Osteocyte (in vitro differentiated cells): ENCODE measurements at places on chromosomes 13 and 19. TPM values are rescaled to one million over a fixed set of nuclear protein-coding genes. Genes with fewer than 3 reads are reported as not detected.
A peak's percentile ranks its signal among the peaks of the same experiment; 100 is the strongest.

DNA sequence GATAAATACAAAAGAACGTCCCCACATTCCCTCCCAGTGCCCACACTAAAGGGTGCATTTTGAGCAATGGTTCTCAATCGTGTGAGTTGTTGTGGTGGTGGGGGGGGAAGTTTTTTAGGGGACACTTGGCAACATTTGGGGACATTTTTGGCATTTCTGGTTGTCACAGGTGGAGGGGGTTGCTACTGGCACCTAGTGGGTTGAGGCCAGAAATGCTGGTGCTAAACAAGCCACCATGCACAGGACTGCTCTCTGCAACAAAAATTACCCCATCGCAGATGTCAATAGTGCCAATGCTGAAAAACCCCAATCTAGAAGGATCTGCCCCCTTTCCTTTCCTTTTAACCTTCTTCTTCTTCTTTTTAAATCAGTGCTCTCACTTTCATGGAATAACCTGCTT lies 453.3 kb downstream of the TSHZ3 start:
- no peaks in the 10 kb centered on the region for H3K36me3 ChIP-seq
- no peaks in the 10 kb centered on the region for H3K4me1 ChIP-seq
- no peak overlapping the region for H3K27ac ChIP-seq
- H3K27me3 ChIP-seq = no peaks in the 10 kb centered on the region

GRCh38 chr19:45216667-45217066 lies 28.5 kb downstream of the EXOC3L2 start:
- H3K36me3 ChIP-seq = no peaks in the 10 kb centered on the region
- no peaks in the 10 kb centered on the region for H3K27me3 ChIP-seq
- peak overlapping the region; percentile 93 for H3K27ac ChIP-seq
- H3K4me3 ChIP-seq = no peak overlapping the region

DNA sequence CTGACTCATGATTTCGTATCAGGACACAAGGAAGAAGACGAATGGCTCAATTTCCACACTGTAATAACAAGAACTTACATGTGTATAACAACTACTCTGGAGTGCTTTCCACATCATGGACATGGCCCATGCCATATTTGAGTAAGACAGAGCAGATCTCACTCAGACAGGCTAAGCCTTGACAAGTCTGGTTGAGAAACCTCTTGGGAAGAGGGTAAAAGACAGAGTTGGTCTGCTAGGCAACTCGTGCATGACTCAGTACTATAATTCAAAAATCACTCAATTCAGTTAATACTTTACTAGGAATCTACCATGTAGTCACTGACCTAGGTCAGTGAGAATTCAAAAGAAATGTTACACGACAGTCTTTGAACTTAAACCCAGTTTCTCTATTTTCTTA lies 5.7 kb upstream of the THSD1 start:
- DNase-seq = no peak
- peaks cover 32% of the 10 kb centered on the region for H3K4me1 ChIP-seq
- H3K36me3 ChIP-seq = peaks cover 20% of the 10 kb centered on the region
- H3K27ac ChIP-seq = peak overlapping the region; percentile 13

DNA sequence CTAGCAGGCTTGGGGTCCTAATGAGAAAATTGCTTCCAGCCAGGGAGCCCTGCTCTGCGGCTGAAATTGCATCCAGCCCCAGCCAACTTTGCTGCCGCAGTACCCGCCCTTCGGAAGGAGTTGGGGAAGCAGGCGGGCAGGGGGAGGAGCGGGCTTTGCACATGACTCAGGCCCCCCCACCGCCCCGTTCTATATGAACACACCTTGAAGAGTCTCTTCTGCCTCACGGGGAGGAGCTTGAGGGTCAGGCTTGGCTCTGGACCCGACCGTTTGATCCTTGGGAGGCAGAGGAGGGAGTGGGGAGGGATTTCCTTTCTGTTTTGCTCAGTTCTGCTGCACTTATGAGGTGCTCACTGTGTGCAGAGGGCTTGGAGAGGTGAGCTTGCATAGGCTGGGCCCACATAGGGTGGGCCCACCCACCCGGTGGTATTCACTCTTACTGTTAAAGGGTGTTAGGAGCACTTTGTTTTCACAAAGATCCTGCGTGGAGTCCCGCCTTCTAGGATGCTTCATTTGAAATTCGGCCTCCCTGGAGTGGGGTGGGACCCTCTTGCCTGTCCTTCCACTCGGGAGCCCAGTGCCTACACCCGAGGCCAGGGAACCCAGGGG lies 46.5 kb downstream of the LYL1 start:
- H3K4me1 ChIP-seq = peaks cover 95% of the 10 kb centered on the region
- peak overlapping the region; percentile 94 for H3K27ac ChIP-seq
- H3K36me3 ChIP-seq = no peaks in the 10 kb centered on the region
- no peak for DNase-seq

DNA sequence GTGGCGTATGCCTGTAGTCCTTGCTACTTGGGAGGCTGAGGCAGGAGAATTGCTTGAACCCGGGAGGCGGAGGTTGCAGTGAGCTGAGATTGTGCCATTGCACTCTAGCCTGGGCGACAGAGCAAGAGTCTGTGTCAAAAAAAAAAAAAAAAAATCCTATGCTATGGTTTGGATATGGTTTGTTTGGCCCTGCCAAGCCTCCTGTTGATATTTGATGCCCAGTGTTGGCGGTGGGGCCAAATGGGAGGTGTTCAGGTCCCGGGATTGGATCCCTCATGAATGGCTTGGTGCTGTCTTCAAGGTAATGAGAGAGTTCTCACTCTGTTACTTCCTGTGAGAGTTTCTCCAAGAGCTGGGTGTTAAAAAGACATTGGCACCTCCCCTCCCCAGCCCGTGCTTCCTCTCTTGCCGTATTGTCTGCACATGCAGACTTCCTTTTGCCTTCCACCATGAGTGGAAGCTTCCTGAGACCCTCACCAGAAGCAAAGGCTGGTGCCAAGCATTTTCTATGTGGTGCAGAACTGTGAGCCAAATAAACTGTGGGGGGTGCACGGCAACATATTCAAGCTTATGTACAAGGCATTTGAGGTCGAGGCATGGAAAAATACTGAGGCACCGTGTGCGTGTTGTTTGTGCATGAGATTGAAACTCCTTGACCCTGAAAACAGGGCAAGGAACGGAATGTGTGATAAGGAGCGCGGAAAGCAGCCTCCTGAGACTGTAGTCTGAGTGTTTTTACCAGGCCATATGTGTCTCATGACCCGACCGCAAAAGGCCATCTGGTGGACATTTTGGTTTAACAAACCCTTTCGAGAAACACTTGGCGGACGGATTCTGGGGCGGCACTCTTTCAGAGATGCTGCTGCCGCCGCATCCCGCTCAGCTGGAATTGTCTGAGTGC lies 7.3 kb downstream of the SIGLEC9 start:
- H3K27me3 ChIP-seq = no peaks in the 10 kb centered on the region
- H3K4me3 ChIP-seq = no peak overlapping the region
- H3K27ac ChIP-seq = no peak overlapping the region
- no peak for DNase-seq

- peak within 1 kb of the TSS; percentile 97 for H3K4me3 ChIP-seq
- no peaks in the 10 kb centered on the region for H3K27me3 ChIP-seq
- peaks cover 30% of the 10 kb centered on the region for H3K4me1 ChIP-seq
- DNase-seq = peak; percentile 97
- peak within 1 kb of the TSS; percentile 99 for H3K27ac ChIP-seq
- H3K36me3 ChIP-seq = peaks cover 9% of the 10 kb centered on the region
These were observed at the start of gene PIH1D1 for GRCh38 chr19:49451430-49452181. Gene PIH1D1 (minus strand): TSS chr19:49451814. CDS start chr19:49451574, 240 bp downstream.

- H3K36me3 ChIP-seq = peaks cover 3% of the 10 kb centered on the region
- H3K4me1 ChIP-seq = no peaks in the 10 kb centered on the region
- no peak overlapping the region for H3K4me3 ChIP-seq
- no peak for DNase-seq
- no peak overlapping the region for H3K27ac ChIP-seq
These were observed 6.4 kb upstream of the ZNF841 start for GRCh38 chr19:52101866-52102562.

DNA sequence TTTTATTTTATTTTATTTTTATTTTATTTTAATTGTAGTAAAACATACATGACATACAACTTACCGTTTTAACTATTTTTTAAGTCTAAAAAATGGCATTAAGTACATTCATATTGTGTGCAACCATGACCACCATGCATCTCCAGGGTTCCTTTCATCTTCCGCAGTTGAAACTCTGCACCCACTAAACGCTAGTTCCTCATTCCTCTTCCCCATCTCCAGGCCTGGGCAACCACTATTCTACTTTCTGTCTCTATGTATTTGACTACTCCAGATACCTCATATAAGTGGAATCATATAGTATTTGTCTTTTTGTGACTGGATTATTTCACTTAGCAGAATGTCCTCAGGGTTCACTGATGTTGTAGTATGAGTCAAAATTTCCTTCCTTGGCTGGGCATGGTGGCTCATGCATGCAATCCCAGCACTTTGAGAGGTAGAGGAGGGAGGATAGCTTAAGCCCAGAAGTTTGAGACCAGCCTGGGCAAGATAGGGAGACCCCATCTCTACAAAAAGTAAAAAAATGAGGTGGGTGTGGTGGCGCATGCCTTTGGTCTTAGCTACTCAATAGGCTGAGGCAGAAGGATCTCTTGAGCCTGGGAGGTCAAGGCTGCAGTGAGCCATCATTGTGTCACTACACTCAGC lies 55.7 kb upstream of the ZNF507 start:
- H3K36me3 ChIP-seq = no peaks in the 10 kb centered on the region
- no peak overlapping the region for H3K4me3 ChIP-seq
- no peak overlapping the region for H3K27ac ChIP-seq
- H3K27me3 ChIP-seq = no peaks in the 10 kb centered on the region
- no peak for DNase-seq

DNA sequence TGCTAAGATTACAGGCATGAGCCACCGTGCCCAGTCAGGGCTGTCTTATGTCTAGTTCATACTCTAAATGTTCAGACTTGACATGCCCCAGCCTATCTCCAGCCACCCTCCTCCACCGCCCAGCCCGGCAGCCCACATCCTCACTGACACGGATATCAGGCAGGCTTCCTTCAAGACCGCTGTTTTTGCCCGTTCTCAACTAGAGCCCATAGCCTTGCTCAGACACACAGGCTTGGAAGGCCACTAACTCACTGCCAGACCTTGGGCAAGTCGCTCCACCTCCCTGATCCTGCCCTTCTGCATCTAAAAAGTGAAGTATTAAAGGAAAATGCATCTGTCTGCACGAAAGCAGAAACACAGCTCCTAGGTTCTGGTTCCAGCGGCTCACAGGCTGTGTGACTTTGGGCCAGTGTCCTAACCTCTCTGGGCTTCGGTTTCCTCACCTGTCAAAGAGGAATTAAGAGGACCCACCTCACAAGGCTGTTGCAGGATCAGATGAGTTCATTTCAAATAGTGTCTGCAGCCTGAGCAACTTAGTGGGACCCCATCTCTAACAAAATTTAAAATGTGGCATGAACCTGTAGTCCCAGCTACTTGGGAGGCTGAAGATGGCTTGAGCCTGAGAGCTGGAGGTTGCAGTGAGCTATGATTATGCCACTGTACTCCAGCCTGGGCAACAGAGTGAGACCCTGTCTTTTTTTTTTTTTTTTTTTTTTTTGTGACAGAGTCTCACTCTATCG lies 14.5 kb upstream of the CERS4 start:
- DNase-seq = no peak
- no peak overlapping the region for H3K27ac ChIP-seq
- H3K27me3 ChIP-seq = peaks cover 2% of the 10 kb centered on the region
- peaks cover 3% of the 10 kb centered on the region for H3K4me1 ChIP-seq

DNA sequence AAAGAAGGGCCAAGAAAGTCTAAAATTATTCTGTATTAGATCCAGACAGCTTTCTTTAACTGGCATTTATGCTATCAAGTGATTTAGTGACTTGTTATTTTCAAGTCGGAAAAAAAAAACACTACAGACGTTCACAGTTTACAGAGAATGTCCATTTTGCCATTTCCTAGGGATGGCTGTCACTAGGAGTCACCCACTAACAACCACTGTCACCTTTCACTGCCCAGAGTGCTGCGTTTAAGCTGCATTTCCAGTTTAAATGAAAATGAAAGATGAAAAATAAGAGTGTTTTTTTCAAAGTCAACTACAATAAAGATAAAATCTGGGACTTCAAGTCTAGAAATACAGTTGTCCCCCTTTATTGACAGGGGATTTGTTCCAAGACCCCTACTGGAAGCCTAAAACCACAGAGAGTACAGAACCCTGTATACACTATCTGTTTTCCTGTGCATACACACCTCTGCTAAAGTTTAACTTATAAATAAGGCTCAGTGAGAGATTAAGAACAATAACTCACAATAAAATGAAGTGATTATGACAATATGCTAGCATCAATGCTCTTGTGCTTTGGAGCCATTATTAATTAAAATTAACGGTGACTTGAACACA lies 112.5 kb downstream of the SACS start:
- no peaks in the 10 kb centered on the region for H3K27me3 ChIP-seq
- peak overlapping the region; percentile 67 for H3K4me3 ChIP-seq
- DNase-seq = no peak

- no peak overlapping the region for H3K27ac ChIP-seq
- no peak for DNase-seq
- peaks cover 14% of the 10 kb centered on the region for H3K27me3 ChIP-seq
These were observed 200.4 kb upstream of the IPO5 start for GRCh38 chr13:97752961-97753668.

DNA sequence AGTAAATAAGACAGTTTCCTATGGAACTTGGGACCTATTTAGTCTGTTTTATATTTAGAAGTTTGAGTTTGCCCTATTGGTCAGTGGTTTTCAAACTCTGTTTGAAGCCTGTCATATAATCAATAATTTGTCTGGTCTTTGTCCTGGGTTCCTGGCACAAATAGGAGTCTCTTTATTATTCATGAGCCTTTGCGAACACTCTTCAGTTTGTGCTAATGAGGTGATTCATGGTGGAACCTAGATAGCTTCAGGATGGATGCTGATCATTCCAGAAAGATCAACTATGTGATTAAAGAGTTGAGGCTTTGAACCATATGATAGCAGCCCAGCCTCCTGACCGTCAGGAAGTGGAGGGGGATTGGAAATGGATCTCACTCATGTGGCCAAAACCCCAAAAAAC lies 10.0 kb upstream of the VWA8 start:
- no peaks in the 10 kb centered on the region for H3K36me3 ChIP-seq
- no peak for DNase-seq
- no peaks in the 10 kb centered on the region for H3K4me1 ChIP-seq
- H3K27me3 ChIP-seq = no peaks in the 10 kb centered on the region
- H3K4me3 ChIP-seq = no peak overlapping the region

DNA sequence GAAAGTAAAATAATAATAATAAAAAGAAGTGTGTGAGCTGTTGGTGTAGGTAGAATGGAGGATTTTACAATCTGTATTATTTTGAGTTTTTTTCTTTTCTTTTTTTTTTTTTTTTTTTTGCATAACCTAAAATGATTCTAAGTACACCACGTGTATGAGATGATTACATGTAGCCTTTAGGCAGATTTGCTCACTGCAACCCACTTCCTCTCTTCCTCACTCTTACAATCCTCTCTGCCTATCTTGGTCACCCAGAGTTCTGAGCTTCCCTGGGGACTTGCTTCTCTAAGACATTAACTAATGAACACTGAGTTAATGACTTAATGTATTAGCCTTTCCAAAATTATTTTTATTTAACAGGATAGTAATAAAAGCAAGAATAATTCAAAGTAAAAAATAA lies 1169.6 kb downstream of the EFNB2 start:
- H3K27ac ChIP-seq = no peak overlapping the region
- peaks cover 23% of the 10 kb centered on the region for H3K4me1 ChIP-seq
- no peaks in the 10 kb centered on the region for H3K36me3 ChIP-seq
- no peak for DNase-seq

Gene FUT1
- total RNA-seq = 0.11 TPM in 1 of 2 replicates, not detected in the other

Gene FCER2
- total RNA-seq = not detected in 2 replicates

Gene ERFL
- 0.29 and 0.38 TPM in 2 replicates for total RNA-seq

Gene ICAM3
- total RNA-seq = 7.2 and 9.8 TPM in 2 replicates

Gene ZNF506
- total RNA-seq = 7.8 and 10.5 TPM in 2 replicates

Gene LSM14A
- total RNA-seq = 97.8 and 111 TPM in 2 replicates

Gene TGFBR3L
- total RNA-seq = 2.3 and 2.6 TPM in 2 replicates

Gene PGLYRP1
- total RNA-seq = not detected in 2 replicates
